Stimulated activated memory B cell treated with anti-CD40 and anti-IgM and Interleukin-4, amounts not matched to agents 10 μg/mL and 1 μg/mL and 100 μg/mL, for 72 hours (primary cell): ENCODE measurements at places on chromosomes 7 and 10.

GRCh38 chr10:92880233-92880861, 32.0 kb downstream of the EXOC6 start:
- no peak for ATAC-seq

- ATAC-seq = no peak
Measured at GRCh38 chr7:51847461-51848134, 531.0 kb upstream of the COBL start.

GRCh38 chr7:97871659-97872024, 566 bp downstream of the ASNS start:
- ATAC-seq = peak; percentile 44

- no peak for ATAC-seq
Measured at GRCh38 chr7:30835396-30835915, 64.2 kb downstream of the MINDY4 start.

- no peak for ATAC-seq
Measured at GRCh38 chr10:14405076-14406065, 74.6 kb upstream of the FRMD4A start.
